ENCODE measurements at places on chromosomes 5 and 9. TPM values are rescaled to one million over a fixed set of nuclear protein-coding genes. Genes with fewer than 3 reads are reported as not detected.

The TGFBI gene
- 11.7 TPM for total RNA-seq

The PAEP gene
- not detected for total RNA-seq

The SLC27A6 gene
- 0.07 TPM for total RNA-seq

The SLC25A2 gene
- total RNA-seq = 0.27 TPM

The DOCK2 gene
- under 0.01 TPM for total RNA-seq

The TEX48 gene
- total RNA-seq = not detected

The EQTN gene
- total RNA-seq = not detected

The RANBP17 gene
- 8.0 TPM for total RNA-seq

The NTNG2 gene
- 0.13 TPM for total RNA-seq

The MARCHF3 gene
- 61.0 TPM for total RNA-seq

The MPDZ gene
- 77.3 TPM for total RNA-seq

The GALNT12 gene
- 1.4 TPM for total RNA-seq

The ZDHHC11 gene
- 0.80 TPM for total RNA-seq

The MEGF10 gene
- total RNA-seq = 0.14 TPM

The NEK6 gene
- total RNA-seq = 50.5 TPM

The CARTPT gene
- not detected for total RNA-seq

The TMEM252 gene
- total RNA-seq = not detected

The C9 gene
- 0.13 TPM for total RNA-seq

The SLC27A4 gene
- 33.7 TPM for total RNA-seq

The CD180 gene
- not detected for total RNA-seq

Data from thoracic aorta endothelial cell (primary cell).